ENCODE measurements at places on chromosomes 6 and 20. TPM values are rescaled to one million over a fixed set of nuclear protein-coding genes. Genes with fewer than 3 reads are reported as not detected.

C6orf132 gene
- 1.9 TPM for total RNA-seq

- no peaks in the 10 kb centered on the region for H3K27me3 ChIP-seq
- no peak overlapping the region for H3K4me3 ChIP-seq
- no peak for DNase-seq
Measured at GRCh38 chr6:70118670-70119069, 184.2 kb downstream of the COL9A1 start.

DNA sequence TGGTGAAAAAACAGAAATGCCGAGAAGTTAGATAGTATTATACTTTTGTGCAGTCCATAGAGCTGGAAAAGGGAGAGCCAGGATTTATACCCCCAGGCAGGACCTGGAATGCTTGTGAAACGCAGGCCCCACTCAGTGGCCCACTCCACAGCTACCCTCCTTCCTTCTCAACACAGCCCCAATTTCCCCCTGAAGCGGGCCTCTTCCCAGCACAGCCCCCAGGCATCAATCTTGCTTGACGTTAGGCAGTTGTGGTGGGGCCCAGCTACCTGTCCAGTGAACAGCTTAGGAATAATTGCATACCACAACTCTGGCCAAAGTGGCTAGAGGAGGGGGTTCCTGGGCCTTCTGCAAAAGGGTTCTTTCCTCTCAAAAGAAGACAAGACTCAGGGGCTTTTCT, 61.3 kb downstream of the PPP1R3G start:
- H3K27ac ChIP-seq, result no peak overlapping the region
- H3K36me3 ChIP-seq, result no peaks in the 10 kb centered on the region
- no peak for DNase-seq
- H3K27me3 ChIP-seq, result no peaks in the 10 kb centered on the region
- no peaks in the 10 kb centered on the region for H3K4me1 ChIP-seq

- H3K4me1 ChIP-seq, result no peaks in the 10 kb centered on the region
- no peak overlapping the region for H3K27ac ChIP-seq
- no peaks in the 10 kb centered on the region for H3K36me3 ChIP-seq
- no peaks in the 10 kb centered on the region for H3K27me3 ChIP-seq
- H3K4me3 ChIP-seq, result no peak overlapping the region
- DNase-seq, result no peak
Measured at GRCh38 chr6:5529733-5530132, 268.4 kb downstream of the FARS2 start.

DNA sequence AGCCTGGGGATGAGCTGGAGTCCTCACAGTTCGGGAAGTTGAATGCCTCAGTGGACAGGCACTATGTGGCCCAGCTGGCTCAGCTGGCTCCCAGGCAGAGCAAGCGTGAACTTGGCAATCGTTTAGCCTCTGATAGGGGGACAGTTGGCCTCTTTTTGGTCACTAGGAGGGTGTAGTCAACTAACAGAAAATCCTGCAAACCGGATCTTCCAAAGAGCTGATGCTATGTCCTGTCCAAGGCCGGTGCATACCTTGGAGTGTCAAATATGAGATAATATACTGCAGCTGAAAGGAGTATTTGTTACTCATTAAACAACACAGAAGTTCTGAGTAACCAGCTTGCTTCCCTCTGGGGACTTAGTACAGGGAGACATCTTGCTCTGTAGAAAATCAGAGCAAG, 126.2 kb upstream of the EXOC2 start:
- H3K27ac ChIP-seq, result no peak overlapping the region
- no peaks in the 10 kb centered on the region for H3K27me3 ChIP-seq
- H3K4me3 ChIP-seq, result no peak overlapping the region

DNA sequence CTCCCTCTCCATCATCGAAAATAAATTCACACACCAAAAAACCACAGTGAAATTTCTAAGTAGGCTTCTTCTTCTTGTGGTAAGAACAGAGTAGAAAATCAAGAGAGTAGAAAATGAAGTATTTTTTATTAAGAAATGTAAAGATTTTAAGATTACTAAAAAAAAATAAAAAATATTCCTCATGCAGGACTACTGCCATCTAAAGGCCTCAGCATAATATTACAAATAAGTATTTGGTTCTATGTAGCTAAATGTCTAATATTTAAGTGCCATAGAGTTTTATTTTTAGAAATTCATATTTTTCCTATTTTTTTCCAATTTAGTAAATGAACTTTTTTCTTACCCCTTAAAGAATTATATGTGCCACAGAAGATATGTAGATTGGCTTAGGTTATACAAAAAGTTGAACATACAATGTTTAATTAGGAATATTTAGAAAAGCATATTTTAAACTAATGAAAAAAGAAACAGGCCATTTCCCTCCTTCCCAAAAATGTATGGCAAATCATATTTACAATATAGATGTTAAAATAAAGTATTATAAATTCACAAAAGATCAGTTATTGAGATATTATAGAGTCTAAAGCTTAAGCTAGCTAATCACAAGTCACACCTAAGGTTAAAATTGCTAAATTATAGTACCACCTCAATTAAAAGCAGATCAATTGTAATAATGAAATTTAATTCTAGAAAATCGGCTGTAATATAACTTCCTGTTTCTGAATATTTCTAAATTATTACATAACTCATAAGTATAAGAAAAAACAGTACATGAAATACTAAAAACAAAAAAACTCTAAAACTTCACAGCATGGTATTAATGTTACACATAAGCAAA, 3.5 kb upstream of the NT5DC1 start:
- no peak for DNase-seq
- no peak overlapping the region for H3K27ac ChIP-seq
- H3K4me3 ChIP-seq, result no peak overlapping the region

DNA sequence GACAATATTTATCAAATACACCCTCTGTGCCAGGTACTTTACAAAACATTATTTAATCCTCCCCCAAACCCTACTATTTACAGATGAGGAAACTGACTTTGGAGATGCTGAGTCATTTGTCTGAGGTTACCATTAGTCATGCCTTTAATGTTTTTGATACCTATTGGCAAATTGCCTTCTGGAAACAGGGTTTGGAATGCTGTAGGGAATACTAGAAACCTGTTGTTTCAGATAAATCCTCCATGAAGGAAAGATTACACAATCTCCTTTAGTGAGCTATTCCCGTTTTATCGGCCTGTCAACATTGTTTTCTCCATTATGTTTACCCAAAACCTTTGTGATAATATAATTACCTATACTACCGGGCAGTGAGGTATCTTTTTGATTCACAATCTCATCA, 93.6 kb upstream of the ADGRF1 start:
- DNase-seq, result no peak
- no peaks in the 10 kb centered on the region for H3K27me3 ChIP-seq
- H3K36me3 ChIP-seq, result no peaks in the 10 kb centered on the region
- no peak overlapping the region for H3K4me3 ChIP-seq
- H3K4me1 ChIP-seq, result no peaks in the 10 kb centered on the region
- no peak overlapping the region for H3K27ac ChIP-seq

- no peak overlapping the region for H3K4me3 ChIP-seq
- H3K27ac ChIP-seq, result no peak overlapping the region
- H3K27me3 ChIP-seq, result no peaks in the 10 kb centered on the region
- DNase-seq, result no peak
- H3K36me3 ChIP-seq, result no peaks in the 10 kb centered on the region
Measured at GRCh38 chr6:69349771-69350170, 447.0 kb downstream of the LMBRD1 start.

- H3K27me3 ChIP-seq, result peaks cover 38% of the 10 kb centered on the region
- DNase-seq, result no peak
- no peaks in the 10 kb centered on the region for H3K36me3 ChIP-seq
- H3K27ac ChIP-seq, result no peak overlapping the region
- H3K4me3 ChIP-seq, result no peak overlapping the region
Measured at GRCh38 chr6:10409233-10409721, 5.6 kb downstream of the TFAP2A start.

All from right atrium auricular region (tissue), 2 donors.